HT1080 (cell line): ENCODE measurements at places on chromosomes 1 and 21. TPM values are rescaled to one million over a fixed set of nuclear protein-coding genes. Genes with fewer than 3 reads are reported as not detected.

CFAP45 gene
- total RNA-seq, result 3.9 and 4.2 TPM in 2 replicates

DNA sequence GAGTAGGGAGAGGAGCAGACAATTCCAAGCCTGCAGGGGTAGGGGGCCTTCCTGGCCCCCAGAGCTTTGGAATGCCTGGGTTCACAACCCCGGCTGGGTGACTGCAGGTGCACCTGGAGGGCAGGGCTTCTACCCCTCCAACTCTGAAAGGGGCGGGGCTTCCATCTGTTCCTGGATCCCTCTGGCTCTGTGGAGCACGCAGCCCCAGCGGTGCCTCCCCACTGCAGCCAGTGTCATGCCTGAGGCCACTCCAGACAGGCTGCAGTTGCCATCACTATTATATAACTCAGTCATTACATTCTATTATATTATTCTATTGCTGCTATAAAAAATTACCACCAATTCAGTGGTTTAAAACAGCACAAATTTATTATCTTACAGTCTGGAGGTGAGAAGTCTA is 12.5 kb upstream of the FNBP1L start:
- no peak for DNase-seq

- no peak for DNase-seq
Observed at GRCh38 chr1:152159144-152159543, at the start of gene RPTN. Gene RPTN, minus strand, starts transcription at chr1:152159228. Its CDS starts 1,339 bp downstream, at chr1:152157889.

SH3D21 gene
- total RNA-seq, result 0.88 and 2.6 TPM in 2 replicates

DNA sequence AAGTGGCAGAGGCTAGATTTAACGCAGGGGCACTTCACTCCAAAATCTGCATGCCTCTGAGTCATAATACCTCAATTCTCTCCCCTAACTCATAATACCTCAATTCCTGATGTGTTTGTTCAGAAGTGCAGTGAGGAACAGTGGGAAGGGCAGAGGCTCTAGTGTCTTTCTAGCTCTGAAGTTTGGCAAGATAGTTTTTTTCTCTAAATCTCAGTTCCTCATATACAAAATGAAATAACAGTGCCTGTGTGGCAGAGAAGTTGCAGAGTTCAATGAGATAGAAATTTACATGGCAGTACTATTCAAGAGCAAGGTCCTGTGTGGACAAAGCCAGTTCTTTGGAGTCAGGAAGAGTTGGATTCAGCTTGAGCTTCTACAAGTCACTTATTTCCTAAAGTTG is 9.8 kb downstream of the JUN start:
- no peak for DNase-seq

RPE65 gene
- not detected in 2 replicates for total RNA-seq

DNA sequence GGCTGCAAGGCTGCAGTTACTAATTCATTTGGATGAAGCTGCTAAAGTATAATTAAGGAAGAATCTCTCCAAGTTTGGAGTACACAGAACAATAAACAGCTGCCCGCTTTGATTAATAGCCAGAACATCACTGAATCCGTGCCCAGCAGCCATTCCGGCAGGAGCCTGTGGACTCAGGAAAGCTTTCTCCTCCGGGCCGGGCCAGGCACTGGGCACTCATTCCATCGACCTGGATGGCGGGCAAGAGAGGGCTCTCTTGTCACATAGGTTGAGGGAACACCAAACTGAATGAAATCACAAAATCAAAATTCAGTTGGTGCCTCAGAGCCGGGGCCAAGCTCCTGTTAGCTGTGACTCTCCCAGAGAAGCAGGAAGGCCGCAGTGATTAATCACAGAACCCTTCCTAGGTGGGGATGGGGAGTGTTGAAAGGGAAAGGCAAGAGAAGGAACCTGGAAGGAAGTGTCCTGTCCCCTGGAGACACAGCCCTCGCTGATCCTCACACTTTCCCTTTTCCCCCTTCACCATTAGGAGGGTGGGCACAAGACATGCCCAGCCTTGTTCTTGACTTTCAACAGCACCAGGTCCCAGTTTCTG is 306.7 kb downstream of the NPHP4 start:
- DNase-seq, result no peak

DNA sequence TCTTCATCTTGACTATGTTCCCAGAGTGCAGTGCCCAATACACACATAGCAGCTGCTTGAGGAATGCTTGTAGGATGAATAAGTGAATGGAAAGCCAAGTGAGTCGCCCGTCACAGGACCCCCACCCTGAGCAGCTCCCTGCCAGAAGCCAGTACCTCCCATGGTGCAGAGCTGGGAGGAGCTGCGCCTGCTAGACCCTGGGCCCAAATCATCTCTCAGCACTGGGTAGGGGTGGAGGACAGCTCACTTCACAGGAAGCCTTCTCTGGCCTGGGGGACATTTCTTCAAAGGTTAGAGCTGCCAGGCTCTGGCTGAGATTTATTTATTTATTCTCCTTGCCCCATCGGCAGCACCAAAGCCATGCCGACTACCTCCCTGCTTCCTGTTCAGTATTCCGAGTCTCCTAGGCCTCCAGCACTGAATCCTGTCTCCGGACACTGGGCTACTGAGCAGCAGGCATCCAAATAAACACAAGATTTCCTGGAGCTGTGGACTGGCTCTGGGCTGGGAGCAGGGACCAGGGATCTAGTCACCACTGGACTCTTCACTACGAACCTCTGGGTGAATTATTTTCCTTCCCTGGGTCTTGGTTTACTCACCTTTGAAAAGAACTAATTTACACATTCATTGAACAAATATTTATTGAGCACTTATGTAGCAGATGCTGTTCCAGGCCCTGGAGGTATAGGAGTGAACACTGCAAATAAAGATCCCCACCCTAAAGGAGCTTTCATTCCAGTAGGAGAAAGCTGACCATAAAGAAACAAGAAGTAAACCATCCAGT is 187.7 kb downstream of the TRABD2B start:
- DNase-seq, result peak; percentile 50

IL6R gene
- total RNA-seq, result 13.8 and 25.4 TPM in 2 replicates

DNA sequence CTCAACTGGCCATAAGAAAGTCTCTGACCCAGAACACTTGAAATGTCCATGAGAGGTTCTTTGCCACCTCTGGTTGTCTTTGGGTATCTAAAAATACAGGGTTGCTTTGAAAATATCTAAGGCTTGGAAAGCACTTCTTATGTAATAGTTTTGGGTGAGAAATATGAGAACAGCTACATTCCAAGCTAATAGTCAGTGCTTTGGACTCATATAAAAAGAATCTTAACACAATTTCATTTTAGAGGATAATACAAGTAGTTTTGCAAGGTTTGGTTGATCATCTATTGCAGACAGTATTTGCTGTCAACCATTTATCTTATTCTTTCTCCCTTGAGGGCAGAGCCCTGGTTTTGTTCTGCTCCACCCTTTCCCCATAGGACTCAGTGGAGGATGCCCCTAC is 207.5 kb downstream of the KCNK2 start:
- DNase-seq, result no peak

CAPN2 gene
- 382 and 422 TPM in 2 replicates for total RNA-seq

TRIM62 gene
- 1.5 and 2.7 TPM in 2 replicates for total RNA-seq

OPRD1 gene
- total RNA-seq, result 0.03 and 0.05 TPM in 2 replicates
